ENCODE measurements at places on chromosomes 1 and 21. TPM values are rescaled to one million over a fixed set of nuclear protein-coding genes. Genes with fewer than 3 reads are reported as not detected.

DNA sequence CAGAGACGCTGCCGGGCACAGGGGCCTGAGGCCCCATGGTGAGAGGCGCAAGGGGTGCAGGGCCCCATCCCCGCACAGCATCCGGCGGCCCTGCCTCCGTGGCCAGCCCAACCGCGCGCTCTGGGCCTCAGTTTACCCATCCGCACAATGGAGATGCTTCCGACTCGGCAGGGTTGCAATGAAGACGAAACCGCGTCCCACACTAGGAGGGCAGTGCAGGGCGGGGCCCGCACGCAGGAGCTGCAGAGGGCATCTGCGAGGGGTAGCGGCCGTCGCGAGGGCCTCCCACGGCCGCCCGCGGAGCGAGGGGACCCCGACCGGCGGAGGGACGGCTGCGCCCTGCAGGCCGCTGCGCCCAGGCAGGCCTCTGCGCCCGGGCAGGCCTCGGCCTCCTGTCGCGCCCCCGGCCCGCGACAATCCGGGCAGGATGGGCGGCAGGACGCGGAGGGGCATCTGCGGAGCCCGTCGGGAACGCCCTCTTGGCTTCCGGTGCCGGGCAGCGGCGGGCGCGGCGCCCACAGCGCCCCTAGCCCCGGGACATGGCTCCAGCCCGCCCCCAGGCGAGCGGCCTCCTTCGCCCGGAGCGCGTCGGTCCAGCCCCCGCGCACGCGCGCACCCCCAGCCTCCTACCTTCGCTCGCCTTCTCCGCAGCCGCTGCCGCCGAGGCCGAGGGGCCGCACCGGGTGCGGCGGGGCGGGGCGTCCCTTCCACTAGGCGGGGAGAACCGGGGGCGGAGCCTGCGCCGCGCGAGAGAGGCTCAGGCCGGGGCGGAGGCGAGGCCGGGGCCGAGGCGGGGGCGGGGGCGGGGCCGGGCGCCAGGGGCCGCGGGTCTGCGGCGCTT is 15.3 kb downstream of the RNU1-1 start:
- H3K4me1 ChIP-seq = peaks cover 5% of the 10 kb centered on the region
- H3K4me3 ChIP-seq = peak overlapping the region; percentile 72
- H3K27me3 ChIP-seq = no peaks in the 10 kb centered on the region
- H3K27ac ChIP-seq = peak overlapping the region; percentile 59

DNA sequence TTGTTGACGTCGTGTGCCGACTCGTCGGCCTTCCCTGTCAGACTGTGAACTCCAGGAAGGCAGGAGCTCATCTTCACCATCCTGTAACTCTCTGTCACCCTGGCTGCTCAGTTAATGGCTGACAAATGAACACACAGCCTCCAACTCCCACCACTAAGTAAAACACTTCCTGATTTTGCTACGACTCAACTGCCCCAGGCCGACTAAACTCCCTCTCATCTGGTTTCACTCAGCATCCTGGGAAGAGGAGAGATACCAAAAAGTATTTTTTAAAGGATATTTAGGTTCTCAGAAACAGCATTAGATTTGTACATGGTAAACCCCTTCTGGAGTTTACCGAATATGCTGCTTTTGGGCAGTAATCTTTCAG is 18.2 kb upstream of the LHX4 start:
- no peak overlapping the region for H3K4me3 ChIP-seq
- H3K36me3 ChIP-seq = no peaks in the 10 kb centered on the region
- no peak overlapping the region for H3K27ac ChIP-seq
- no peak for DNase-seq
- H3K4me1 ChIP-seq = peaks cover 8% of the 10 kb centered on the region
- H3K27me3 ChIP-seq = no peaks in the 10 kb centered on the region

DNA sequence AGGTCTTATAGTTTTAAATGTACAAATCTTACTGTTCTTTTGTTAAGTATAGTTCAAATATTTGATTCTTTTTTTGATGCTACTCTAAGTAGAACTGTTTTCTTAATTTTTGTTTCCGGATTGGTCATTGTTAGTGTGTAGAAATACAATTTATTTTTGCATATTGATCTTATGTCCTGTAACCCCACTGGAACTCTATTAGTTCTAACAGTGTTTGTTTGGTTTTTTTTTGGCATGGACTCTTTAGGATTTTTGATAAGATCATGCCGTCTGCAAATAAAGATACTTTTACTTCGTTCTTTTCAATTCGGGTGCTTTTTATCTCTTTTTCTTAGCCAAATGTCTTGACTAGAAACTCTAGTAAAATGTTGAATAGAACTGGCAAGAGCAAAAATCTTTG is 26.5 kb downstream of the GDAP2 start:
- H3K27me3 ChIP-seq = no peaks in the 10 kb centered on the region
- H3K4me1 ChIP-seq = no peaks in the 10 kb centered on the region
- no peak overlapping the region for H3K4me3 ChIP-seq

- no peaks in the 10 kb centered on the region for H3K36me3 ChIP-seq
- no peaks in the 10 kb centered on the region for H3K27me3 ChIP-seq
- DNase-seq = no peak
- no peak overlapping the region for H3K27ac ChIP-seq
Observed at GRCh38 chr1:7519181-7519860, 251.8 kb upstream of the VAMP3 start.

GRCh38 chr1:228935855-228936727 is 200.8 kb downstream of the RHOU start:
- no peaks in the 10 kb centered on the region for H3K36me3 ChIP-seq
- no peaks in the 10 kb centered on the region for H3K27me3 ChIP-seq
- H3K4me3 ChIP-seq = no peak overlapping the region
- H3K27ac ChIP-seq = no peak overlapping the region
- no peak for DNase-seq

DNA sequence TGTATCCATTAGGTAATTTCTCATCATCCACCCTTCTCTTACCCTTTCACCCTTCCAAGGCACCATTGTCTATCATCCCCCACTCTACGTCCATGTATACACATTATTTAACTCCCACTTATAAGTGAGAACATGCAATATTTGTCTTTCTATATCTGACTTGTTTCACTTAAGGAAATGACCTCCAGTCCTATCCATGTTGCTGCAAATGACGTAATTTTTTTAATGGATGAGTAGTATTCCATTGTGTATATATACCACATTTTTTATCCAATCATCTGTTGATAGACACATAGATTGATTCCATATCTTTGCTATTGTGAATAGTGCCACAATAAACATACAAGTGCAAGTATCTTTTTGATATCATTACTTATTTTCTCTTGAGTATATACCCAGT is 322.9 kb upstream of the CXADR start:
- no peaks in the 10 kb centered on the region for H3K27me3 ChIP-seq
- no peak for DNase-seq
- H3K36me3 ChIP-seq = no peaks in the 10 kb centered on the region
- no peaks in the 10 kb centered on the region for H3K4me1 ChIP-seq

DNA sequence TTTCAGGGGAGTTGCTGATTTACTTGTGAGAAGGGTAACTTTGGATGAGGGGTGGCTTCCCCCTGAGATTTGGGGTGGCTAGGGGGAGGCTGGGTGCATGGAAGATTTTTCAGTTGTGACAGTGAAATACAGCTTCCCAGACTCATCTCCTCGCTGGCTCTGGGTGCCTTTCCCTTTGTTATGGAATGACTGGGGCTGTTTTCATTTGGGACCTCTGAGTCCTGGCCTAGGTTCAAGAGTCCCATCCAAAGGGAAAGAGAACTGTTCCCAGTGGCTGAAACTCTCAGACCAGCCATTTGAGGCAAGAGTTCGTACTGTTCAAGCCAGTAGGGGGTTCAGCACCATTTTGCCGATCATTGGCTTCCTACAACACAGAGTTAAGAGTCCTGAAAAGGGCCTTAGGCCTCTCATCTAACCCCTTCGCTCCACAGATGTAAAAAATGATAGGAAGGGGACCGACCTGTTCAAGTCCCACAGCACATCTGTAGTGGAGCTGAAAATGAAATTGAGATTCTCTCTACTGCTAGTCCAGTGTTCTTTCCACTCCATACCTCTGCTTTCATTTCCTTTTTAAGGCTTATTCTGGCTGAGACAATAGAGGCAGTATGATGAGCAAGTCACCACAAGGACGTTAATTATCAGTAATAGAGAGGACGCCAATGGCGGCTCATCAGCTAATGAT is 958 bp downstream of the DDR2 start:
- DNase-seq = no peak
- H3K27ac ChIP-seq = no peak overlapping the region
- no peaks in the 10 kb centered on the region for H3K36me3 ChIP-seq
- no peak overlapping the region for H3K4me3 ChIP-seq
- no peaks in the 10 kb centered on the region for H3K27me3 ChIP-seq
- H3K4me1 ChIP-seq = no peaks in the 10 kb centered on the region

- H3K27ac ChIP-seq = no peak overlapping the region
- H3K36me3 ChIP-seq = no peaks in the 10 kb centered on the region
- DNase-seq = peak; percentile 39
Observed at GRCh38 chr1:2894381-2895041, 93.0 kb upstream of the TTC34 start.

- no peak for DNase-seq
- no peaks in the 10 kb centered on the region for H3K4me1 ChIP-seq
- no peaks in the 10 kb centered on the region for H3K36me3 ChIP-seq
- H3K27me3 ChIP-seq = no peaks in the 10 kb centered on the region
- H3K27ac ChIP-seq = no peak overlapping the region
Observed at GRCh38 chr1:6885426-6885825, 100.2 kb downstream of the CAMTA1 start.

GRCh38 chr1:54266908-54267307 is 66.9 kb downstream of the MRPL37 start:
- H3K4me1 ChIP-seq = no peaks in the 10 kb centered on the region
- DNase-seq = no peak
- H3K36me3 ChIP-seq = no peaks in the 10 kb centered on the region
- no peak overlapping the region for H3K4me3 ChIP-seq
- no peaks in the 10 kb centered on the region for H3K27me3 ChIP-seq
- no peak overlapping the region for H3K27ac ChIP-seq

DNA sequence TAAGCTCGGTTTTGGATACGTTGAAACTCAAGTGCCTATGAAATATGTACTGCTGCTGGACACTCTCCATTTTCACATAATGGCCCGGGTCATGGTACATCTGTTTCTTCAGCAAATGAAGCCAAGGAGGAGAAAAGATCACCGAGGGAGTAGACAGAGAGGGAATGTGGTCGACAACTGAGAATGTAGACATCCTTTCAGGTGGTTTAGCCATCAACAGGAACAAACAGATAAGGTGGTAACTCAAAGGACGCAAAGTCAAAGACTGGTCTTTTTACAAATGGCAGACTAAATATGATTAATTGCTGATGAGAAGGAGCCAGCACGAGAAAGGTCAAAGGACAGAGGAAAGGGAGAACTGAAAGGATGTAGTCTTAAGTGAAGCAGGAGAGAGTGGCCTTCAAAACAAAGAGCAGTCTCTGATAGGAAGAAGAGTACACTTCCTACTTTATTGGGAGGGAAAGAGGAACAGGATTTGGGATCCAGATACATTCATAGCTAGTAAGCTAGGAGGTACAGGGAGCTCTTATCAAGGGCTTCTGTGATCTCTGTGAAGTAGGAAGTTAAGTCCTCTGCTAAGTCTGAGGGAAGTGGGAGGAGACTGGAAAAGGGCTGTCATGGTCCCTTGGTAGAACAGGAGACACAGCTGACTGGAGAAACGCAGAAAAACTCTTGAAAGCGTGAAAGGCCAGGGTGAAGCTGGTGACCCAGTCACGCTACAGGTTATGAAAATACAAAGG is 28.3 kb downstream of the NUP133 start:
- no peak overlapping the region for H3K4me3 ChIP-seq
- no peak overlapping the region for H3K27ac ChIP-seq
- H3K36me3 ChIP-seq = peaks cover 38% of the 10 kb centered on the region
- H3K4me1 ChIP-seq = no peaks in the 10 kb centered on the region
- H3K27me3 ChIP-seq = no peaks in the 10 kb centered on the region

DNA sequence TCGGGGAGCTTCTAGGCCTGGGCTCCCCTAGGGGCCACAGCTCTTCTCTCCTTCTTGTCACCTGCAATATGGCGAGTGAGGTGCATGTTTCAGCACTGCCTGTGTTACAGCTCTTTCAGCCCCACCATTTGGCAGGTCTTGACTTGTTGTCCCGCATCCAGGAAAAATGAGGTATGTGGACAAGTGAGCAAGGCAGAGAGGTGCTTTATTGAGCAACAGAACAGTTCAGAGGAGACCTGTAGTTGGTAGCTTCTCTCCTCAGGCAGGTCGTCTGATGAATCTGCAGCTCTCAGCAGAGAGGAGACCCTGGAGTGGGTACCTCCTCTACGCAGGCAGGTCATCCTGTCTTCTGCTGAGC is 208.2 kb upstream of the USP25 start:
- no peaks in the 10 kb centered on the region for H3K27me3 ChIP-seq
- no peak overlapping the region for H3K4me3 ChIP-seq
- no peaks in the 10 kb centered on the region for H3K36me3 ChIP-seq
- no peak for DNase-seq

- no peak for DNase-seq
- no peaks in the 10 kb centered on the region for H3K27me3 ChIP-seq
- H3K36me3 ChIP-seq = no peaks in the 10 kb centered on the region
- peaks cover 27% of the 10 kb centered on the region for H3K4me1 ChIP-seq
Observed at GRCh38 chr1:51622455-51622913, 5.6 kb downstream of the OSBPL9 start.

DNA sequence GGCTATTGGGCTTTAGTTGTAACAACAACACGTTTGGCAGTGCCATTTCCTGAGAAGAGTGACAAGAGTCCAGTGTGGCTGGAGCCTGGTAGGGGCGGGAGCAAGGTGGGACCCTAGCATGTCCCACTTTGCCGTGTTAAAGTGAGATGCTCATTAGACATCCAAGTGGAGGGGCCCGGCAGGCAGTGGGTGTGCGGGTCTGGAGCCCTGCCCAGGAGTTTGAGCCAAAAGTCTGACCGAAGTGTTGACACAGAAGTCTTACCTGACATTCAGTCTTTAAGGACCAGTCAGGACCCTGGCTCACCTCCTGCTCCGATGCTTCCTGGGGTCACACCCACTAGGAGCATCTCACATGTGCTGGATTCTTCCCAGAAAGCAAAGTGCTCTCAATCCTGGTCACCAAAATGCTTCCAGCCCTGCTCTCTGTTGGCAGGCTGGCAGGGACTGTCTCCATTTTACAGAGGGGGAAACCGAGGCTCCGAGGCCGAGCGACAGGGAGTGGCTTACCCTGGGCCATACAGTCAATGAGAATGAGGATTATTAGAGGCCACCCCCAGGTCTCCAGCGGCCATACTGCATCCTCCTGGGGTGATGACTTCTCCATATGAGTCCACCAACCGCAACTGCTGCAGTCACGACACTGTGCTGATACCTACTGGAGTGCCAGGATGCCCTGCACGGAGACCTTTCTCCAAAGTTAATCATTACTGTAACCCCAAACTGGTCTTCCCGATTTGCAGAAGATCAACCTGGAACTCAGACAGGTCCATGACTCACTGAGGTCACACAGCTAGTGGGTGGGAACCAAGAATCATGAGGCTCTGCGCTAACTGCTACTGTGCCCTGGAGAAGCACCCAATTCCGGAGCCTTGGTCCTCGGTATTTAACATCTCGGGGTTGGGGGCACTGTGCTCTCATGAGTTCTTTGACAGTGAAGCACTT is 112.7 kb downstream of the PRDM2 start:
- no peak overlapping the region for H3K4me3 ChIP-seq
- no peaks in the 10 kb centered on the region for H3K27me3 ChIP-seq
- no peak overlapping the region for H3K27ac ChIP-seq
- no peak for DNase-seq

GRCh38 chr1:46218443-46218842 is 15.3 kb downstream of the LURAP1 start:
- no peak overlapping the region for H3K4me3 ChIP-seq
- no peaks in the 10 kb centered on the region for H3K4me1 ChIP-seq
- no peak for DNase-seq
- no peak overlapping the region for H3K27ac ChIP-seq
- H3K36me3 ChIP-seq = no peaks in the 10 kb centered on the region

UBXN10 gene
- 0.08 TPM for total RNA-seq

S100A7A gene
- not detected for total RNA-seq

POU3F1 gene
- total RNA-seq = 0.15 TPM

NLRP3 gene
- 13.8 TPM for total RNA-seq

ZNF326 gene
- total RNA-seq = 20.6 TPM

GUCA2A gene
- not detected for total RNA-seq

OR2M3 gene
- not detected for total RNA-seq

Measured in CD4-positive, alpha-beta memory T cell (primary cell).